ENCODE measurements at places on chromosomes 7 and 10.

DNA sequence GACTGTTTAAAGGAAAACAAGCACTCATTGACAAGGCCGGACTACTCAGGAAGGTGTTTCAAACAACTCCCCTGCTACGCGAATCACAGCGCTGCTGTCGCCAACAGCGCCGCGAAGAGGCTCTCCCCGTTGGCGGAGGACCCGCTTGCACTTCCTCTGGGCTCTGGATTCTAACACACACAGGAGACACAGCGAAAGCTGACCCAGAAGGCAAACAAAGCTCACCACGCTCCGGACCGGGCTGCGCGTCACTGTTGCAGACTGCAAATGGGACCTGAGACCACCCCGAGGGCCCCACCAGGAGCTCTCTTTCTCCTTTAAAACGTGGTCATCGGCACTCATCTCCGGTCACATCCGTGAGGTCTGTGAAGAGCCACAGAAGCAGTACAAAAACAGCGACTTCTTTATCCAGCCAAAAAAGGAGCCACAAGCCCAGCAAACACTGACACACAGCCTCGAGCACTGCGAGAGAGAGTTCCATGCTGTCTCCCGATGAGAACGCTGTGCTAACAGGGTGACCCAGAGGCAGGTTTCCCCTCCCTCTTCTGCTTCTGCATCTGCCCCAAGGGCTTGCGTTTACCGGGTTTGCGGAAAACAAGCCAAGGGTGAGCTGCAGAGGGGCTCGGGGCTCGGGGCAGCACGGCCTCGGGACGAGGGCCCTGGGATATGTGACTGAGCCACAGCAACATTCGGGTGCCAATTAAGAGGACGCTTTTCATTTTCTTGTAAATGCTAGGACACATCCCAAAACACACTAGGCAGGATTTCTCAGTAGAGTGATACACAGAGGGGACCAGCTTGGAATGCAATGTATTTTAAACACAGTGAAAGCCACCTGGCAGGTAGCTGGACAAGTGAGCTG, 41.3 kb downstream of the AMZ1 start:
- DNase-seq, result no peak

- no peak for DNase-seq
Measured at GRCh38 chr10:35705671-35706070, 63.6 kb upstream of the FZD8 start.

- no peak for DNase-seq
Measured at GRCh38 chr7:67857698-67858097, 861.1 kb downstream of the TYW1 start.

GRCh38 chr7:78130446-78131215, 332.1 kb downstream of the PHTF2 start:
- no peak for DNase-seq

- peak; percentile 70 for DNase-seq
Measured at GRCh38 chr7:151875942-151876898, 695 bp downstream of the PRKAG2 start.

DNA sequence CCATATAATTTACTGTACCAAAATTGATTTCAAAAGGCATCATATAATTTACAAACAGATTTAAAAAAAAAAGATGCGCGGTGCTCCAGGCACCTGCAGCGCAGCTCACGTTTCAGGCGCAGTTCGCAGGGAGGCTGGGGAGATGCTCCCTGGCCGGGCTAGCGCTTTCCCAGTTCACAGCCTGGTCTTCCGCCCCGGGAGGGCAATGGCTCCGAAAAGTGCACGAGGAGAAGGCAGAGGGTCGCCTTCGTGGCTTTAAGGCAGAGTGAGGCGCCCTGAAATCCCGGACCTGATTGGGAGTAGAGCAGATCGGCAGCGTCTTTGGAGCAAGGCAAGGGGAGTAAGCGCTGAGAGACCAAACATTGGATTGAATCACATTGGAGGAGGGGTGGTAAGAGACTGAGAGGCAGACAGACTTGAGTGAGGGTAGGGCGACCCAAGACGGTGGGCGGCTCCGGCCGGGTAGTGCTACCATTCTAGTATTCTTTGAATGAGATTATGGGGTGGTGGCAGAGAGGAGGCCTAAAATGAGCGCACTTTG, 1.5 kb downstream of the NEUROG3 start:
- no peak for DNase-seq

DNA sequence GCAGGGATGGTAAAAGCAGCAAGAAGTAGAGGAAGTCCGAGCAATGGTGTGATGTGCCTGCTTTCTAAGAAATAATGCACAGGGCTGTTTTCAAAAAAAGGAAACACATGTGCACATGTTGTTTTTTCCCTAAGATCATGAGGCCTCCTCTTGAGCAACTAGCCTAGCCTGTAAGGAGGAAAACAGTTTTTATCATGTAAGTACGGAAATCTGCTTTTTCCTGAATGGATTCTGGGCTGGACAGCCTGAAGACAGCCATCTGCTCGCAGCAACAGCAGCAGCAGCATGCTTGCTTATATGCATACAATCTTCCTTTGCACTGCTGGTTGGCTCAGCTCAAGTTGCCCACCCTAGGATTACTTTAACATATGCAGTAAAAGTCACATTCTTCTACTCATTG, 87.1 kb downstream of the HIBADH start:
- no peak for DNase-seq

GRCh38 chr7:18400275-18400674, 95.3 kb upstream of the HDAC9 start:
- DNase-seq, result no peak

Data from stimulated activated CD4-positive, alpha-beta T cell treated with anti-CD3 and anti-CD28 coated beads, TNF-alpha, amount 100 ng/mL, for 24 hours (primary cell).